ENCODE measurements at places on chromosomes 2 and 18.

- DNase-seq = no peak
Measured at GRCh38 chr2:74917702-74918619, 40.5 kb upstream of the POLE4 start.

- DNase-seq = no peak
Measured at GRCh38 chr2:65706411-65706810, 274.0 kb upstream of the SPRED2 start.

DNA sequence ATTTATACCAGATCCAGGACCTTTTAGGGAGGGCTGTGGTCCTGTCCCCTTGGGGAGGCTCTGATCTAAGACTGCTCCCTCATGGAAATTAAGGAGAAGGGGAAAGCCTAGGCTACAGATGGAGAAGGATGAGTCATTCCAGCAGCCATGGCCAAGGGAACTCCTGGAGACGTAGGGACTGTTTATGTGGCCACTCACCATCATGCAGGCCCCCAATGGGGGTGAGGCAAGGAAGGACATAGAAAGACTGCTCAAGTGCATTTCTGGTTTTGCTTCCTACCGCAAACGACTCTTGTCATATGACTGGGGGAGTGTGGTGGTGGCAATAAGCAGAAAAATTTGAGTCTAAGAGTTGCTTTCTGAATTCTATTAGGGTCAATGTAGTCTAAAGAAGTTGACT lies 54.0 kb upstream of the CYP1B1 start:
- DNase-seq = no peak

- no peak for DNase-seq
Measured at GRCh38 chr2:1482253-1482675, 69.0 kb downstream of the TPO start.

GRCh38 chr2:136956050-136956449 lies 190.7 kb downstream of the THSD7B start:
- no peak for DNase-seq

- no peak for DNase-seq
Measured at GRCh38 chr2:176575237-176575744, 306.0 kb downstream of the MTX2 start.

- no peak for DNase-seq
Measured at GRCh38 chr18:7940971-7941370, 373.9 kb downstream of the PTPRM start.

- no peak for DNase-seq
Measured at GRCh38 chr18:80159713-80160636, 50.9 kb downstream of the ADNP2 start.

GRCh38 chr2:219210196-219210885 lies 3.8 kb downstream of the ZFAND2B start:
- DNase-seq = no peak

DNA sequence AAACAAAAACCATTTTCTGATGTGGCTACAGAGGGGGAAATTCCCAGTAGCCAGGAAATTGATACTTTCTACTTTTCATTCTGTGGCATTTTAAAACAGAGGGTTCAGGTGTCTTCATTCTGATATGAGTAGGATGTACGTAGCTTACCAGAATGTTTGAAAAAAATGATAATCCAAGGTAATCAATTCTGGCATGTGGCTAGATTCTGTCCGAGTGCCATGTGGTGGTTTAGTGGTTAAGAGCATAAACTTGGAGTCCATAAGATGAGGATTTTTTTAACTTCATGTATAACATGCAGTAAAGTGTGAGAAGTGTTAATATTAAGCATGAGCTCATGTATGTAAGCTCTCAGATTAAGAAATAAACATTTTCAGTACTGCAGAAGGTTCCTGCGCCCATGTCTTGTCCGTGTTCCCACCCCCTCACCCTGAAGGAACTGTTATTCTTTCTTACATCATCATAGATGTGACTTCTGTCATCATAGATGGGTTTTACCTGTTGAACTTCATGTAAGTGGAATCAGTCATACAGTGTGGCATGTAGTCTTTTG lies 4.5 kb downstream of the B3GNT2 start:
- no peak for DNase-seq

- DNase-seq = no peak
Measured at GRCh38 chr2:144504218-144504641, 15.7 kb downstream of the ZEB2 start.

DNA sequence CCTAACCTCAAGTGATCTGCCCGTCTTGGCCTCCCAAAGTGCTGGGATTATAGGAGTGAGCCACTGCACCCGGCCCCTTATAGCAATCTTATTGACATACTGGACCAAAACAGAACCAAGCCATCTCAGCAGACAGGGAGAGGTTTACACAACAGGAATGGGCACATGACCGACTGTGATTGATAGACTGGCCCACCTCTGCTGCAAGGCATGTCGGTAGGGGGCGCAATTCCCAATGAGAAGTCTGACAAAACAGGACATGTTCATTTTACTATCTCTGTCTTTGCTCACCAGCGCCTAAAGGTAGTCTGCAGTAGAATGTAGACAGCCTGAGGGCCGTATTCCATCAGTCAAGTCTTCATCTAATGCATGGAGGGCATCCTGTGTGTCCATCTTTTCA lies 2.0 kb downstream of the LYPD6B start:
- no peak for DNase-seq

DNA sequence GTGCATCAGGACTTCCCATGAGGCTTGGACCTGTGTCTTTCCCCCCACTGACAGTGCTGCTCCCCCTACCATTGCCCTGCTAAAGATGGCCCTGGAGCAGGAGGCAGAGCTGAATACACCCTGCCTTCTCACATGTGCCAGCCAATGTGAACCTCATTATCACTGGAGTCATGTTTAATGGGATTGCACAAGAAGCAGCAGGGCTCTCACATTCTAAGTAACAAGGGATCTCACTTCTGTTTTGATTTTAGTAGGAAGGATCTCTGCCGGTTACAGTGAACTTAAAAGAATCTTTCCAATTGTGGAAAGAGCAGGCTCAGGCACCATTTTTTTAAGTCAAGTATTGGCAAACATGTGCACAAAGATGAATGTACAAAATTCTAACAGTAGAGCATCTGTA lies 322.1 kb upstream of the MEX3C start:
- DNase-seq = no peak

DNA sequence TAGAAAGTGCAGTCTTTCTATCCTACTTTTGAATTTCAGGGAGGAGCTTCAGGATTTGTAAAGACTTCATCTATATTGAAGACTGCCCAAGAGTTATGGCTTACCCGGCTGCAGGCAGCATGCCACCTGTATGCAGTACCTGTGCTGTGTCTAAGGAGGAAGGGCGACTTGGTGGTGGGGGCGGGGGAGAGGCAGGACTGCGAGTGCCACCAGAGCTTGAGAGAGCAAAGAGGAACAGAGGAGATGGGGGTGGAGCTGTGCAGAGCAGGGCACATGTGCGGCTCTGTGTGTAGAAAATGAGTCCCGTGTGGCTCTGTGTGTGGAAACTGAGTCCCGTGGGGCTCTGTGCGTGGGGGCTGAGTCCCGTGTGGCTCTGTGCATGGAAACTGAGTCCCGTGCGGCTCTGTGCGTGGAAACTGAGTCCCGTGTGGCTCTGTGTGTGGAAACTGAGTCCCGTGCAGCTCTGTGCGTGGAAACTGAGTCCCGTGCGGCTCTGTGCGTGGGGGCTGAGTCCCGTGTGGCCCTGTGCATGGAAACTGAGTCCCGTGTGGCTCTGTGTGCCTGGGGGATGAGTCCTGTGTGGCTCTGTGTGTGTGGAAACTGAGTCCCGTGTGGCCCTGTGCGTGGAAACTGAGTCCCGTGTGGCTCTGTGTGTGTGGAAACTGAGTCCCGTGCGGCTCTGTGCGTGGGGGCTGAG lies 43.2 kb downstream of the LDLRAD4 start:
- no peak for DNase-seq

GRCh38 chr2:189628817-189629530 lies 32.3 kb upstream of the ASNSD1 start:
- DNase-seq = no peak

DNA sequence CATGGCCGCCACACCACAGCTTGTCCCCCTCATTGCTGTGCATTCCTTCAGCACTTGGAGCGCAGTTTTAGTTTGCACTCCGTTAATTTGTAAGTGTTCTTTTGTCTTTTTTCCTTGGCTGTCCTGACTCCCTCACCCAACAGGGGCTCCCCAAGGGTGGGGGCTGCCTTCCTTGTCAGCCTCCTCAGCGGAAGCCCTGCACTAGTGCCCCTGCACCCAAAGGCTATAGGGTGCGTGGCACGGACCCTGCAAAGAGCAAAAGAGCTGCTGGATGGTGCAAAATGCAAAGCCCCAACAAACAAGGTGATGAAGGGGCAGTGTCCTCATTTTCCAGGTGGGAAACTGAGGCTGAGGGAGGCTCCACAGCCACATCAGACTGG lies 46.8 kb downstream of the EMX1 start:
- no peak for DNase-seq

GRCh38 chr2:239086325-239087020 lies 238.6 kb downstream of the TWIST2 start:
- no peak for DNase-seq
